ENCODE measurements at places on chromosomes 11 and 22.

DNA sequence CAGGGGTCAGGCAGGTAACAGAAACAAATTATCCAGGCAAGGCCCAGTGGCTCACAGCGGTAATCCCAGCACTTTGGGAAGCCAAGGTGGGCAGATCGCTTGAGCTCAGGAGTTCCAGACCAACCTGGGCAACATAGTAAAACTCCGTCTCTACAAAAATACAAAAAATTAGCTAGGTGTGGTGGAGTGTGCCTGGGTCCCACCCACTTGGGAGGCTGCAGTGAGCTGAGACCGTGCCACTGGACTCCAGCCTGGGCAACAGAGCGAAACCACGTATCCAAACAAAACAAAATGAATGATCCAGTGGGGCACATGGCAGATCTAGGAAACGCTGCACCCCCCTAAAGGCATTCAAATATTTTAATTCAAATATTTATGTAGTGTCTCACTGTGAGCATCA lies 9.9 kb downstream of the NUMA1 start:
- no peak for DNase-seq

GRCh38 chr11:32043737-32044136 lies 47.1 kb upstream of the RCN1 start:
- DNase-seq: no peak

DNA sequence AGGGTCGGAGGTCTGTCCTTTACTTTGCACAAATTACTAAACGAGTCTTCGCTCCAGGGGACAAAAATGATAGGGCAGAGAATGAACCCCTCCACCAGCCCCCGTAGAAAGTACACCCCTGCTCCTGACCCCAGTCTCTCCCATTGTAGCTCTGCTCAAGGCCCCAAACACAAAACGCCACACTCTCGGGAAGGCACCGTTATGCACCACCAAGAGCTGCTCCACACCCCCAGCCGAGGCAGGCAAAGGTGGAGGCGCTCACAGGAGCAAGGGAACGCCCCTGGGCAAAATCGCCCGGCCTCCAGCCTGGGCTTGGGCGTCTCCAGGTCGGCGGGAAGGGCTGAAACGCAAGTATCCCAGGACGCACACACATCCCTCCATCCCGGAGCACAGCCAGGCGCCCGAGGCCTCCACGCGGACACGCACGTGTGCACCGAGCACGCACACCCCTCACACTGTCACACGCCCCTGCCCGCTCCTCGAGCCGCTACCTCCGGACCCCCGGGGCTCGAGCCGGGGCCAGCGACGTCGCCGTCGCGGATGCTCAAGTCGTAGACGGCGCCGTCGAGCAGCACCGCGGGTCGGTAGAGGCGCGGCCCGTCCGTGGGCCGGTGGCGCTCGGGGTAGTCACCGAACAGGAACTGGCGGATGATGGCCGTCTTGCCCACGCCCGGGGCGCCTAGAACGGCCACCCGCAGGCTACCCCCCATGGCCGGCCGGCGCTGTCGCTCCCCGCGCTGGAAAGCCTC lies 786 bp downstream of the RASL10A start:
- no peak for DNase-seq

DNA sequence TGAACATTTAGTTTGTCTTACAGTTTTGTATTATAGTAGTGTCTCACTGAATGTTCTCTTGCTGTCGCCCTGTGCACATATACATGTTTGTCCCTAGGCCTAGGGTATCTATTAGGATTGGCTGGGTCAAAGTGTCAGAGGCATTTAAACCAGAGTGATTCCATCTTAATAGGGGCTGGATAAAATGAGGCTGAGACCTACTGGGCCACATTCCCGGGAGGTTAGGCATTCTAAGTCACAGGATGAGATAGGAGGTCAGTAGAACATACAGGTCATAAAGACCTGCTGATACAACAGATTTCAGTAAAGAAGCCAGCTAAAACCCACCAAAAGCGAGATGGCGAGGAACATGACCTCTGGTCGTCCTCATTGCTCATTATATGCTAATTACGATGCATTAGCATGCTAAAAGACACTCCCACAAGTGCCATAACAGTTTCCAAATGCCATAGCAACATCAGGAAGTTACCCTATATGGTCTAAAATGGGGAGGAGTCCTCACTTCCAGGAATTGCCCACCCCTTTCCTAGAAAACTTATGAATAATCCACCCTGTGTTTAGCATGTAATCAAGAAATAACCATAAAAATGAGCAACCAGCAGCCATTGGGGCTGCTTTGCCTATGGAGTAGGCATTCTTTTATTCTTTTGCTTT lies 82.6 kb downstream of the LDLRAD3 start:
- peak; percentile 58 for DNase-seq

DNA sequence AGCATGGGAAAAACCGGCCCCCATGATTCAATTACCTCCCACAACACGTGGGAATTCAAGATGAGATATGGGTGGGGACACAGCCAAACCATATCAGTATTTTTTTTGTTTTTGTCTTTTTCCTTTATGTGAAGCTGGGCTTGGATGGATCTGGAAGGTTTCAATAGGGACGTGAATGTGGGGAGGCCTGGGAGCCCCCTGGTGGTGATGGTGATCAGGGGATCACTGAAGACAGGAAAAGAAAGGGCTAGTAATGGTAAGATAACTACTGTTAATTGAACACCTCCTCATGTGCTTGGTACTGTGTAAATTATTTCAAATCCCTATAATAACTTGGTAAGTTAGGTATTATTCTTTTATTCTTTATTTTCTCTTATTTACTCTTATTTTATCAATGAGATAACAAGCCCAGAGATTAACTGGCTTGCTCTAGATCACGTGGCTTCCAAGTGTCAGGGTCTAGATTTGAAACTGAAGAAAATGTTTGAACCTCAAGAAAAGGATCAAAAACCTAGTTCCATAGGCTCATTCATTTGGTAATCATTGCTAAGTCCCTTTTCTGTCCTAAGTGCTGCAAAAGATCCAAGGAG lies 364.2 kb downstream of the TENM4 start:
- no peak for DNase-seq

GRCh38 chr11:123560006-123560405 lies 94.4 kb downstream of the SCN3B start:
- no peak for DNase-seq

DNA sequence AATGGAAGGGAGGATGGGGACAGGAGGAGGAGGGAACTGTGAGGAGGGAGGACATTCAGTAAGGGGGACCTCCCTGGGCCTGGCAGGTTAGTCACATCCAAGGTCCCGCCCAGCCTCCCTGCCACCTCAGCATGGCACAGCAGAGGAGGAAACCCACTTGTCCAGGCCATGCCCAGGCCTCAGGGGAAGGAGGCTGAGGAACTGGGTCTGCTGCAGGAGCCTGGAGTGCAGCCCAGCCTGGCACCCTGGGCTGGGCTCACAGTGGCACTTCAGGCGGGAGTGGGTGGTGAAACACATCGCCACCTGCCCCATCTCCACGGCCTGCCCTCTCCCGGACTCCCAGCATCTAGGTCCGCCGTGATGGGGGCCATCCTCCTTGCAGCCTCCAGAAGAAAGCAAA lies 17.2 kb upstream of the KLHL35 start:
- DNase-seq: no peak

GRCh38 chr22:37626144-37626543 lies 13.3 kb upstream of the SH3BP1 start:
- no peak for DNase-seq

GRCh38 chr22:45731798-45732495 lies 60.3 kb downstream of the ATXN10 start:
- no peak for DNase-seq

- DNase-seq: no peak
Observed at GRCh38 chr22:19353363-19354131, 62.0 kb upstream of the CLTCL1 start.

- no peak for DNase-seq
Observed at GRCh38 chr11:122280870-122281269, 164.9 kb upstream of the BLID start.

GRCh38 chr11:129888451-129888850 lies 6.9 kb downstream of the NFRKB start:
- DNase-seq: no peak

GRCh38 chr11:63768237-63769041 lies at the start of gene ZFTA:
Gene ZFTA (minus strand): TSS chr11:63768775. CDS start chr11:63768622, 153 bp downstream.
- DNase-seq: peak; percentile 70

- DNase-seq: no peak
Observed at GRCh38 chr11:1281326-1281973, 28.0 kb downstream of the TOLLIP start.

DNA sequence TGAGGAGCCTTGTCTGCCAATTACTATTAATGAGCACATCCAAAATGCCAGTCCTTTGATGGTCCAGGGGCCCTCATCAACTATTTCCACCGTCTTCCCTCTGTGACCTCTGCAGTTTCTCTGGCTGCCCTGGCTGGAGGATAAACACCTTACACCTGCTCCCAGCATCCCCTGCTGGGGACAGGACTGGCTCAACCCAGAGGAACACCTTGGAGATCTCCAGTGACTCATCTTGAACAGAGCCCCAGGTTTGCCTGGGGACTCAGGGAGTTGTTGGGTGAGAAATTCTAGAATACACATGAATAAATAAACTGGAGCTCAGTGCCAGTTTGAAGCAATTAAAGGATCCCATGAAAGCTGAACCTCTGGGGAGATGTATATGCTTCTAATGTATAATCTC lies 24.0 kb upstream of the ELF5 start:
- DNase-seq: peak; percentile 87

DNA sequence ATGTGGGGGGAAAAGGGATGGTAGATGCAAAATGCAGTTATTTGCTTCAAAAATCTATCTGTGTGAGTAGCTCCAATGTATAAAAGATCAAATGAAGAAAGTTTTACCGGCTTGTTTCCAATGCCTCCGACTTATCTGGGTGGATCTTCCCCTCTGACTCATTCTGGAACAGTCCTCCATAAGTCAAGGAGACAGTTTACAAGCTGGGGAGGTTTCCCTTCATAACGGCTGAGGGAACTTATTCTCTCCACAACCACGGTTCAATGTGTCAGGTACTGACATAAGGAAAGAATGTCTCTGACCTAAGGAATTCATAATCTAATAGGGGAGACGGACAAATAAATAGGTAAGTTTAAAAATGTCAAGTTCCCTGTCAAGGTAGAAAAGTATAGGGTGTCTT lies 49.7 kb upstream of the BIRC3 start:
- DNase-seq: peak; percentile 7

GRCh38 chr22:24155627-24156140 lies 25.6 kb upstream of the SUSD2 start:
- DNase-seq: no peak

DNA sequence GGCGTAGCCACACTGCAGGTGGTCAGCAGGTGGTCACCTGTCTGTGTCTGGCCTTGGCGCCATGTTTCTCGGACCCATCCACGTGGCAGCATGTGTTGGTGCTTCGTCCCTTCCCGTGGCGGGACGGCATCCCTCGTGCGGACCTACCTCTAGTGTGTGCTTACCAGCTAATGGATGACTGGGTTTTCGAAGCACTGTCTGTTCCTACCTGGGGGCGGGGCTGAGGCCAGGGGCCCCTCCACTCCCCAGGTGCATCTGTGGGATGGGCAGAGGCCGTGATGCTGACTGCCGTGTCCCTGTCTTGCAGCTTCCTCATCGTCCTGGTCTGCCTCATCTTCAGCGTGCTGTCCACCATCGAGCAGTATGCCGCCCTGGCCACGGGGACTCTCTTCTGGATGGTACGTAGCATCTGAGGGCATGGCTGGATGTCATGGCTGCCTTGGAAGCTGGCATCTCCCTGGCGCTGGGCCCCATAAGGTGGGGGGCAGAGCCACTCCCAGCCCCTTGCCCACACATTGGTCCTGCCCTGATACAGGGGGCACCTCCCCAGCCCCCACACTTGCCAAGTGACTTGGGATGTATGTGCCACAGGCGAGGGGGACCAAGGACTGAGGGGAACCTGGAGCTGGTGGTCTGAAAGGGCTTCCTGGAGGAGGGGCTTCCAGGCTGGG lies 82.9 kb downstream of the KCNQ1 start:
- no peak for DNase-seq

DNA sequence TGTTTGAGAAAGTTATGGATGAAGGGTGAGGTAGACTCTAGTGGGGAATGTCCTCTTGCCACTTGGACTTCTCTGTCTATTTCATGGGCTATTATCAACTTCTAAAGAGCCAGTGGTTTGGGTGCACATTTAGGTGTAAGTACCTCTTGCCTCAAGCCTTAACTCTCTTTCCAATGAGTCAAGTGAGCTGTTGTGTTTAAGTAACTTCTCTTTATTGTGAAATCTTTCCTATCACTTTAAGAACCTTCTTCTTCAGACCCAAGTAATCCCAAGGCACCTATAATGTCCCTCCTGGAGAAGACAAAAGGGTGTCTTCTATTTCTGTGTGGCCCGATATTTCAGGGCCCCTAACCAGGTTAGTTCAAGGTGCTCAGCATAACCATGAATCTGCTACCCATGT lies 90.5 kb upstream of the VPREB1 start:
- DNase-seq: no peak

GRCh38 chr11:116641561-116642045 lies 131.2 kb downstream of the BUD13 start:
- DNase-seq: peak; percentile 29

DNA sequence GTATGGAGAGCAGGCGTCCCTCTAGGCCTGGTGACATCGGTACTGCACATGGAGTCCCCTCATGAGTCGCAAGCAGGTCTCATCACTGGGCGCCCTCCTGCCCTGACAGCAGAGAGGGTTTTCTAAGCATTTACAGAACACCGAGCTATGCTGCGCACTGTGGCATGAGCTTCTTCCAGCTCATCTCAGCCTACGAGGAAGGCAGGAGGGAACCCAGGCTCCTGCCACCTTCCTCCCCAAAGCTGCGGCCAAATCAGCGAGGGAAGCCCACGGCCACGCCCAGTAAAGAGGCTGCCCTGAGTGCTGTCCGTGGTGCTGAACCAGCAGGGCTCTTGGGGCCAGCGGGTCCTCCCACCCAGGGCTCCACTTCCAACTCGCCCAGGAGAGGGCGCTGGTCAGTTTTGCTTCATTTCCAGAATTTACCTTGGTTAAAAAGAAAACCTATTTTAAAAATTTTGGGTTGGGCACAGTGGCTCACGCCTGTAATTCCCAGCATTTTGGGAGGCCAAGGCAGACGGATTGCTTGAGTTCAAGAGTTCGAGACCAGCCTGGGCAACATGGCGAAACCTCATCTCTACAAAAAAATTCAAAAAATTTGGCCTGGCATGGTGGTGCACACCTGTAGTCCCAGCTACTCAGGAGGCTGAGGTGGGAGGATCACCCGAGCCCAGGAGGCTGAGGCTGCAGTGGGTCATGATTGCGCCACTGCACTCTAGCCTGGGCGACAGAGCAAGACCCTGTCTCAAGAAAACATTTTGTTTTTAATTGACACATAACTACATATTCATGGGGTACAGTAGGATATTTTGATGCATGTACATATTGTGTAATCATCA lies 34.2 kb downstream of the PHF21B start:
- DNase-seq: peak; percentile 87

DNA sequence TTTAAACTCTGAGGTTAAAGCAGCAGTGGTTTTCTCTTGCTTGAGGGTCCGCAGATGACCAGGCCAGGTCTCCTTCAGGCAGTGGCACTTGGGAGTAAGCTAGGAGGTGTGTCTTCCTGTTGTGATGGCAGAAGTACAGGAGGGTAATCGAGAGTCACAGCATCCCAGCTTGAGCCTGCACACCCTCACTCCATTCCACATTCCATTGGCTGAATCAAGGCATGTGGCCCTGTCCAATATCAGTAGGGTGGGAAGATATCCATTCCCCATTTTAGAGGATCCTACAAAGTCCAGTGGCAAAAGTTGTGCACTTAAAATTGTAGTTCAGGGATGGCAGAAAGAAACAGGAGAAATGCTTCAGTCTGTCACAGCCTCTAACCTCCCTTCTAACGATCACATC lies 23.3 kb downstream of the OSBP2 start:
- DNase-seq: no peak

GRCh38 chr22:42961810-42962209 lies 53.1 kb downstream of the PACSIN2 start:
- no peak for DNase-seq

- peak; percentile 12 for DNase-seq
Observed at GRCh38 chr11:102832612-102833011, 10.8 kb downstream of the MMP3 start.

GRCh38 chr22:37079158-37079557 lies 27.6 kb downstream of the KCTD17 start:
- no peak for DNase-seq
